Activated naive CD4-positive, alpha-beta T cell treated with anti-CD3 and anti-CD28 coated beads for 36 hours (primary cell): ENCODE measurements at places on chromosomes 1 and 21. TPM values are rescaled to one million over a fixed set of nuclear protein-coding genes. Genes with fewer than 3 reads are reported as not detected.

Gene S100A7A
- not detected for total RNA-seq

Gene GNG12
- total RNA-seq, result 0.07 TPM

Gene CELF3
- not detected for total RNA-seq

Gene NGF
- not detected for total RNA-seq

Gene AMPD1
- total RNA-seq, result not detected

Gene RNASEL
- 2.5 TPM for total RNA-seq

Gene FAM163A
- 0.10 TPM for total RNA-seq

Gene CFHR4
- total RNA-seq, result not detected

Gene TMOD4
- total RNA-seq, result 0.98 TPM

Gene CHD1L
- 56.8 TPM for total RNA-seq

Gene PRAMEF27
- not detected for total RNA-seq

Gene CRNN
- not detected for total RNA-seq

Gene F3
- 0.10 TPM for total RNA-seq

DNA sequence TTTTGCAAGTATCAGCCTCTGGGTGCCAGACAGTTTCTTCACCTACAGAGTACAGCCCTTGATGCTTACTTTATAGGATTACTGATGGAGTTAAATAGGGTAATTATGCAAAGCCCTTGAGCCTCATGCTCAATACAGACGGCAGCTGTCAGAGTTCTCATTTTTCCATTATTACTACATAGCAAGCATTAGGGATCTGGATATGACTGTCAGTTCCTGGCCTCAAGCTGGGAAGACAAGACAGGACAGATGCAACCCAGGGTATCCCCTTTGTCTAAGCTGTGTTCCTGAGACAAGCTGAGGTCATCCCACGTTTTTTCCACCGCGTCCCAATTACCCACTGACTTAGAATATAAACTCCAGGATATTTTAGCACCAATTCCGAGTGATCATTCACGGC lies 94.4 kb downstream of the SLC35F3 start:
- H3K27me3 ChIP-seq, result peaks cover 9% of the 10 kb centered on the region
- no peaks in the 10 kb centered on the region for H3K36me3 ChIP-seq
- no peak overlapping the region for H3K4me3 ChIP-seq
- no peak for DNase-seq
- no peaks in the 10 kb centered on the region for H3K4me1 ChIP-seq

- no peaks in the 10 kb centered on the region for H3K27me3 ChIP-seq
- H3K36me3 ChIP-seq, result no peaks in the 10 kb centered on the region
- no peaks in the 10 kb centered on the region for H3K4me1 ChIP-seq
- no peak overlapping the region for H3K4me3 ChIP-seq
- no peak overlapping the region for H3K27ac ChIP-seq
Measured at GRCh38 chr1:108814343-108815125, 42.4 kb downstream of the AKNAD1 start.

GRCh38 chr1:116147114-116147510 lies 35.9 kb downstream of the MAB21L3 start:
- no peak overlapping the region for H3K4me3 ChIP-seq
- no peak overlapping the region for H3K27ac ChIP-seq
- H3K27me3 ChIP-seq, result no peaks in the 10 kb centered on the region
- peaks cover 21% of the 10 kb centered on the region for H3K4me1 ChIP-seq
- DNase-seq, result no peak

GRCh38 chr1:41765152-41765551 lies 153.6 kb downstream of the HIVEP3 start:
- no peak for DNase-seq
- H3K36me3 ChIP-seq, result no peaks in the 10 kb centered on the region
- H3K27ac ChIP-seq, result no peak overlapping the region
- peaks cover 7% of the 10 kb centered on the region for H3K4me1 ChIP-seq
- no peaks in the 10 kb centered on the region for H3K27me3 ChIP-seq

GRCh38 chr1:75211648-75212047 lies 77.5 kb downstream of the LHX8 start:
- H3K36me3 ChIP-seq, result no peaks in the 10 kb centered on the region
- no peak overlapping the region for H3K27ac ChIP-seq
- no peaks in the 10 kb centered on the region for H3K27me3 ChIP-seq
- DNase-seq, result no peak

- no peaks in the 10 kb centered on the region for H3K4me1 ChIP-seq
- no peak for DNase-seq
- peaks cover 11% of the 10 kb centered on the region for H3K27me3 ChIP-seq
- no peak overlapping the region for H3K27ac ChIP-seq
- H3K4me3 ChIP-seq, result no peak overlapping the region
- H3K36me3 ChIP-seq, result no peaks in the 10 kb centered on the region
Measured at GRCh38 chr1:29621826-29622435, 385.6 kb downstream of the PTPRU start.

GRCh38 chr1:56092684-56093570 lies 486.4 kb downstream of the PLPP3 start:
- H3K4me1 ChIP-seq, result no peaks in the 10 kb centered on the region
- no peaks in the 10 kb centered on the region for H3K36me3 ChIP-seq
- H3K4me3 ChIP-seq, result no peak overlapping the region
- H3K27me3 ChIP-seq, result no peaks in the 10 kb centered on the region
- H3K27ac ChIP-seq, result no peak overlapping the region

- DNase-seq, result peak; percentile 14
- no peak overlapping the region for H3K27ac ChIP-seq
- no peak overlapping the region for H3K4me3 ChIP-seq
- H3K36me3 ChIP-seq, result no peaks in the 10 kb centered on the region
Measured at GRCh38 chr1:50080904-50081586, 27.7 kb upstream of the ELAVL4 start.

GRCh38 chr1:88581703-88582102 lies 102.4 kb upstream of the PKN2 start:
- no peak overlapping the region for H3K4me3 ChIP-seq
- no peak overlapping the region for H3K27ac ChIP-seq
- no peak for DNase-seq
- no peaks in the 10 kb centered on the region for H3K4me1 ChIP-seq

GRCh38 chr21:37843191-37843590 lies 73.1 kb downstream of the KCNJ6 start:
- DNase-seq, result no peak
- H3K36me3 ChIP-seq, result no peaks in the 10 kb centered on the region
- no peak overlapping the region for H3K27ac ChIP-seq
- peaks cover 5% of the 10 kb centered on the region for H3K27me3 ChIP-seq

DNA sequence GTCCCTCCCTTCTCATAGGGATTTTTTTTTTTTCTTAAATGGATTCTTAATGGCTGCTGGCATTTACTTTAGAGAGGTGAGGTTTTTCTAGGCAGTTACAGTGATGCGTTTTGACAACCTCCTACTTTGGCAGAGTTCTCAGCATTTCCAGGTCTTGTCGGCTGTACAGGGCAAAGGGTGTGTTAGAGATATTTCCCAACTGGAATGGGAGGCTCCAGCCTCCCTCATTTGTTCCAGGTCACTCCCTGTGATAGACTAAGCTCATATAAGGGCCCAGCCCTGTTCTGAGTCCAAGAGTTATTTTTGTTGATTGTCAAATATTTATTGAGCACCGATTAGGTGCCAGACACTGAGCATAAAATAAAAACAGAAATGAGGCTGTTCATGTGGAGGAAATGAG lies 7.6 kb upstream of the XKR8 start:
- H3K27me3 ChIP-seq, result no peaks in the 10 kb centered on the region
- no peaks in the 10 kb centered on the region for H3K36me3 ChIP-seq
- no peaks in the 10 kb centered on the region for H3K4me1 ChIP-seq

GRCh38 chr1:84971957-84972356 lies 25.0 kb downstream of the MCOLN2 start:
- DNase-seq, result no peak
- H3K4me1 ChIP-seq, result peaks cover 17% of the 10 kb centered on the region
- H3K27me3 ChIP-seq, result peaks cover 2% of the 10 kb centered on the region
- H3K36me3 ChIP-seq, result peaks cover 2% of the 10 kb centered on the region

- no peak overlapping the region for H3K4me3 ChIP-seq
- peaks cover 14% of the 10 kb centered on the region for H3K4me1 ChIP-seq
- H3K27me3 ChIP-seq, result no peaks in the 10 kb centered on the region
- peaks cover 13% of the 10 kb centered on the region for H3K36me3 ChIP-seq
Measured at GRCh38 chr1:155455588-155456195, 106.9 kb downstream of the ASH1L start.

- no peak for DNase-seq
- H3K4me1 ChIP-seq, result no peaks in the 10 kb centered on the region
- peaks cover 5% of the 10 kb centered on the region for H3K27me3 ChIP-seq
- no peak overlapping the region for H3K27ac ChIP-seq
Measured at GRCh38 chr1:14851760-14852159, 253.3 kb downstream of the KAZN start.

- H3K36me3 ChIP-seq, result no peaks in the 10 kb centered on the region
- H3K27ac ChIP-seq, result no peak overlapping the region
- peaks cover 3% of the 10 kb centered on the region for H3K27me3 ChIP-seq
- no peak for DNase-seq
- H3K4me1 ChIP-seq, result no peaks in the 10 kb centered on the region
Measured at GRCh38 chr1:36761113-36761512, 273.2 kb downstream of the GRIK3 start.

DNA sequence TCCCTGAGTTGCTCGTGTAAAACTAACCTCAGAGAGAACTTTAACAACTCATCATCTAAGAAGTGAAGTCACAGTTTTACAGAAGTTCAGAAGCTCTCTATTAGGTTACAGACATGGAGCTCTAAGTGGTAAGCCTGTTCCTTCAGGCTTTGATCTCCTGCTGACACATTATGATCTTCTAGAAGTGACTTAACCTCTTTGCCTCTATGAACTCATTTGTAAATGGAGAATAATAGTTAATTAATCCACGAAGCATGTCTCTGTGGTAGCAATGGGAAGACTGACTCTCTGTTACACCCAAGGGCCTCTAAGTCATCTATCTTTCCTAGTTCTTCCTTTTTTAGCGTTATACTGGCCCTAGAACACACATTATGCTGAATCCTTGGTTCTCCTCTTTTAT lies 157.9 kb upstream of the NRIP1 start:
- H3K36me3 ChIP-seq, result no peaks in the 10 kb centered on the region
- H3K27ac ChIP-seq, result peak overlapping the region; percentile 30
- peaks cover 4% of the 10 kb centered on the region for H3K27me3 ChIP-seq
- H3K4me1 ChIP-seq, result peaks cover 29% of the 10 kb centered on the region
- no peak overlapping the region for H3K4me3 ChIP-seq

GRCh38 chr21:46286648-46287002 lies 483 bp downstream of the YBEY start:
- peaks cover 54% of the 10 kb centered on the region for H3K4me1 ChIP-seq
- peaks cover 25% of the 10 kb centered on the region for H3K36me3 ChIP-seq
- peak overlapping the region; percentile 96 for H3K27ac ChIP-seq

GRCh38 chr1:53559391-53559815 lies 100.2 kb downstream of the DMRTB1 start:
- no peak overlapping the region for H3K4me3 ChIP-seq
- DNase-seq, result peak; percentile 0
- H3K36me3 ChIP-seq, result no peaks in the 10 kb centered on the region
- H3K27ac ChIP-seq, result no peak overlapping the region
- H3K27me3 ChIP-seq, result peaks cover 2% of the 10 kb centered on the region

GRCh38 chr1:38088791-38089190 lies 42.2 kb upstream of the POU3F1 start:
- H3K27me3 ChIP-seq, result peaks cover 24% of the 10 kb centered on the region
- no peak overlapping the region for H3K27ac ChIP-seq
- H3K36me3 ChIP-seq, result no peaks in the 10 kb centered on the region
- DNase-seq, result no peak

DNA sequence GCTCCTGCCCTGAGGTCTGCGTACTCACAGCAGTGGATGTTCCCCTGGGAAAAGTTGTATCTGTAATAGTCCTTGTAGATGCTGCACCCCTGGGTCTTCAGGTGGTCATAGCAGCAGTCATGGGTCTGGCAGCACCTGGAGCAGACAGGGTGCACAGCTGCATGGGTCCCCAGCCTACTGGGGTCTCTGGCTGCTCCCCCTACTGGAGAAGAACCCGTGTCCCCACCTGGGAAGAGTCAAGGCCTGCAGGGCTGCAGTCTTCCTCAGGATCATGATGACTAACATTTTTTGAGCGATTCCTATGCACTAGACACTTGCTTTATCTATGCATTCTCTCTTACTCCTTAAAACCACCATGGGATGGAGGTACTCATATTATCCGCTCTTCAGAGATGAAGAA lies 3.9 kb downstream of the PLA2G2D start:
- no peak for DNase-seq
- no peak overlapping the region for H3K27ac ChIP-seq
- H3K4me3 ChIP-seq, result no peak overlapping the region

DNA sequence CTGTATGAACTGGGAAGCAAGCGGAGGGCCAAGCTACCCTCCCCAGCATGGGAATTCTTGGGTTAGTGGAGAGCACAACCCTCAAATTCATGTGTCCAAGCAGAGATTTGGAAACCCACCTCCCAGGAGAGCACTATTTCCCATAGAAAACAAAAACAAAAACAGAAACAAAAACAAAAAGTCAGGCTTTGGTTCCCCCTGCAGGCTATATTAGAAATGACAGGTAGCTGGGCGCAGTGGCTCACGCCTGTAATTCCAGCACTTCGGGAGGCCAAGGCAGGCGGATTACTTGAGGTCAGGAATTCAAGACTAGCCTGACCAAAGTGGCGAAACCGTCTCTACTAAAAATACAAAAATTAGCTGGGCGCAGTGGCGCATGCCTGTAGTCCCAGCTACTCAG lies 10.8 kb downstream of the MINDY1 start:
- H3K27me3 ChIP-seq, result no peaks in the 10 kb centered on the region
- H3K36me3 ChIP-seq, result peaks cover 1% of the 10 kb centered on the region
- DNase-seq, result peak; percentile 36
- H3K4me3 ChIP-seq, result no peak overlapping the region

- DNase-seq, result no peak
- H3K4me1 ChIP-seq, result no peaks in the 10 kb centered on the region
- H3K36me3 ChIP-seq, result no peaks in the 10 kb centered on the region
Measured at GRCh38 chr1:213418268-213419071, 367.4 kb downstream of the RPS6KC1 start.

DNA sequence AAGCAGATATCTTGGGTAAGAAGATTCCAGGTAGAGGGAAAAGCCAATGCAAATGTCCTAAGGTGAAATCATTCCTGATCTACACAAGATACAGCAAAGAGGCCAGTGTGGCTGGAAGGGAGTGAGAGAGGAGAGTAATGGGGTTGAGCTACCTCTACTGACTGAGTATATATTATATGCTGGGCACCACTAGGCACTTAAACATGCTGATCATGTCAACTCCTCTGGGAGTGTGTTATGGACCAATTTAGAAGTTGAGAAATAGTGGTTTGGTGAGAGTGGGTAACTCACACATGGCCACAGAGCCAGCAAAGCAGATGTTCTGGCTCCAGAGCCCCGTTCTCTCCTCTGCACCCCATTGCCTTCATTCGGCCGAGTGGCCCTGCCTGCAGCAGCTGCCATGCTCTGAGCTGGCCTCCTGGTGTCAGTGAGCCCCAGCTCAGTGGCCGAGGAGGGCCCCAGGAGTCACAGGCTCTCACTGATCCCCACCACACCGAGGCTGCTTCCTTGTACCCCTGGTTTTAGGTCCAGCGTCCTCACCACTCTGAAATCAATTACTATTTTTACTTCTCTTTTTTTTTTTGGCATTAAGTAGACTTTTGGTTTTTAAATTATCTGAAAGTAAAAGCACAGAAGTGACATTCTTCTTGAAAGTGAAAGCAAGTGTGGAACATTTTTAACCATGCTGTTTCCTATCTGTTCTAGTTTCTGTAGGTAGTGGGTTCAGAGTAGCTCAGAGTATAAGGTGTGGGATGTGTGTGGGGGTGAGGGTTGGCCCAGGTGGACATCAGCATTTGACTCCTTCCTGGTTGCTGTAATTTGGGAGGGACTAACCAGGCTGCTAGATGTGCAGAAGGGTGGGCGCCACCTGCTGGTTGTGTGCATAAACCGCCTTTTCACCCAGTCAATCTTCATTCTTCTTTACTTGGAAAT lies 45.8 kb upstream of the CRNN start:
- H3K27ac ChIP-seq, result peak overlapping the region; percentile 73
- no peaks in the 10 kb centered on the region for H3K27me3 ChIP-seq
- peak; percentile 80 for DNase-seq
- H3K4me3 ChIP-seq, result peak overlapping the region; percentile 57
- H3K36me3 ChIP-seq, result no peaks in the 10 kb centered on the region
- H3K4me1 ChIP-seq, result peaks cover 31% of the 10 kb centered on the region

- H3K36me3 ChIP-seq, result no peaks in the 10 kb centered on the region
- no peak for DNase-seq
- H3K27ac ChIP-seq, result no peak overlapping the region
Measured at GRCh38 chr1:208149776-208150514, 94.2 kb downstream of the PLXNA2 start.
